ENCODE measurements at places on chromosomes 1 and 21.

- DNase-seq = no peak
Measured at GRCh38 chr1:28127617-28128257, 39.3 kb upstream of the EYA3 start.

DNA sequence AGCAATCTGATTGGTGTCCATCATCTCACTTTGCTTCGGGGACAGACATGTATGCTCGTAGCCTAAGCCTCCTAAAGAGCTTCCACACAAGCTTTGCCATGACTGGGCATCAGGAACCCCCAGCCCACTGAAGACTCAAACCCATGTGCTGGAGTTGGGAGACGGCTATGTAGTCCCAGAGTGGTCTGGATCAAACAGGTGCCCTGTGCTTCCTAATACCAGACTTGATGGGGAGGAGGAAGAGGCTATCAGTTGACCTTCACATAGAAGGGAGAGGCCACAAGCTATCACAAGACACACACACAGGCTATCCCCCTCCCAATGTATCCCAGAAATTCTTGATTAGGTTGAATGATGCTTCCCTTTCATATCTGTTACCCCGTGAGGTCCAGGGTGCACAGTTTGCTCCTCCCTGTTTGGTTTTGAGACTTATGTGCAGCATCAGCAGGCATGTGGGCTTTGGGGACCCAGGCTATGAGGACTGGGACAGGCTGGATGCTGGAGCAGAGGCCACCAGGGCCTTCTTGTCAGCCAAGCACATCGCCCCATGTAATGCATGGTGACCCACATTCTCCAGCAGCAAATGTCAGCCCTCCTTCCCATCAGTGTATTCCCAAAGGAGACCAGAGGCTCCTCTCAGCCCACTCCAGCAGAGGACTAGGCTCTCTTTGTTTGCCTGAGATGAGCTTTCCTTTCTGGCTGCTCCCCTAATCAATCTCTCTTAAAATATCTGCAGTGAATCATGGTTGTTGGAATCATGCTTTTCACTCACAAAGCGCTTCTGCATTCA, 159.8 kb downstream of the GRIK3 start:
- no peak for DNase-seq

- no peak for DNase-seq
Measured at GRCh38 chr1:178718520-178718919, 6.5 kb upstream of the RALGPS2 start.

DNA sequence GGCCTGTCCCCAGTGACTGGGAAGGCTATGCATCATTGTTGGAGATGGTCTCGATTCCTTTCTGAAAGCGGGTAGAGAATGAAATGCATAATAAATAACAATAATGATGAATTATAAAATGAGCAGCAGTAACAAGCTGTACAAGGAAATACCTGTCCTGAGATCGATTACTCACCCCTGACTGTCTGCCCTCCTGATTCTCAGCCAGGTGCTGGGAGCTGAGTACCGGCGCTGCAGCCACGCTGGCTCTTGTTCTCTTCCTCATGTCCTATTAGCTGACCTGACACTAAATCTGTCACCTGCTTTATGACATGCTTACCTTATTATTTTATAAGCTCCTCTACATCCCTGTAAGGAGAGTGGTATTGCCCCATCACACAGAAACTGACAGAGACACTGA, 3.4 kb downstream of the AGPAT3 start:
- DNase-seq = no peak

All from WERI-Rb-1 (cell line).